Suppressor macrophage treated with lipopolysaccharide for 4 hours (primary cell): ENCODE measurements at places on chromosomes 2 and 18.

GRCh38 chr18:67421651-67422050 is 94.9 kb downstream of the DSEL start:
- no peak for DNase-seq

- DNase-seq = no peak
These were observed 15.0 kb upstream of the CTAGE1 start for GRCh38 chr18:22432657-22433137.

- DNase-seq = peak; percentile 12
These were observed 68.7 kb upstream of the TTC27 start for GRCh38 chr2:32559136-32559535.

DNA sequence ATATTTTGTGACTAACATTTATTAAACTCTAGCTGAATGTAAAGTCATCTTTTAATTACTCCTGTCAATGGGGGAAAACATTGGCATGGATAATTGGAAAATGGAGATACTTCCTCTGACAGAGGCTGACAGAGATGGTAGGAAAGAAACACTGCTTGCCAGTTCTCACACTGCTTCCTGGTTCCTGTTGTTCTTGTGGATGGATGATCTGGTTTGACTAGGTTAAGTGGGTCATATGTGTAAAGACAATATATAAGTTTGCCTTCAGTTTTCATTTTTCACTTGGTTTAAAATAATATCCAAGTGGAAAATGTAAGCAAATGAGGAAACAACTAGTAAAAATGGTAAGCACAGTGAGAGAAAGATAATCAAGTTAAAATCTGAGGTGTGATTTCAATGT is 188.8 kb upstream of the CWC22 start:
- no peak for DNase-seq

GRCh38 chr2:180413336-180413735 is 406.2 kb upstream of the CWC22 start:
- no peak for DNase-seq

DNA sequence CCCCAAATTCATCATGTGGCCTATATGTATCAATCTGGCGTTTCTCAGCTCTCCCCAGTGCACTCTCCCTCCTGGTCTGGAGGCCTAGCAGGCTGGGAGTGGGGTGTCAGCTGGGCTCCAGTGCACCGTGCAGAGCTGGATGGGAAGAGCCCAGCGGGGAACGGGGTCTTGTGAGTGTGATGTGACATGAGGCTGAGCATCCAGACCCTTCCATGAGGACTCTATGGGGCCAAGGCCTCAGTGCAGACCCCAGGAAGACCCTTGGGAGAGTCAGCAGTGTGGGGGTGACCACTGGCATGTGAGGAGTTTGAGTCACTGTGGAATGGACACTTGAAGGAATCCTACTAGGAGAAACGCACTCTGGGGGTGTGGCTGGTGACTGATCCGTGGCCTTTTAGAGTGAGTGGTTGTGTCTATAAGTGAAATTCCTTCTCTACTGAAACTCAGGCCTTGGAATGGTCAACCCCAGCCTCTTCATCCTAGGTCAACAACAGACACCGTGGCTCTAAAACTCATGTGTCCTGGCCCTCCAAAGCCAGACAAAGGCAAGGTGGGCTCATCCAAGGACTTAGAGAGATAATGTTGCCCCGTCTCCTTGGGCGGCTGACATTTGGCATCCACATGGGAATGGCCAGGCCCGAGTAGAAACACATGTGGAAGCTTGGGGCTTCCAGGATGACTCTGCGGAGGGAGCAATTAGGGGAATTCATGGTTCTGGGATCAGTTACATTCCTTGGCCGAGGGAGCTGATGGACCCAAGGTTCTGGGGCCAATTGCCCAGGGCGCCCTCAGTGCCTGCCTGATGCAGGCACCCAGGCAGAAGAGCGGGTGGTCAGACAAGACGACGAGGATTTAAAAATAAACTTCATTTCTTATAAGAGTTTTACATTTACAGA is 156.0 kb upstream of the TWIST2 start:
- DNase-seq = no peak

GRCh38 chr2:187527262-187527661 is 27.0 kb downstream of the TFPI start:
- no peak for DNase-seq

DNA sequence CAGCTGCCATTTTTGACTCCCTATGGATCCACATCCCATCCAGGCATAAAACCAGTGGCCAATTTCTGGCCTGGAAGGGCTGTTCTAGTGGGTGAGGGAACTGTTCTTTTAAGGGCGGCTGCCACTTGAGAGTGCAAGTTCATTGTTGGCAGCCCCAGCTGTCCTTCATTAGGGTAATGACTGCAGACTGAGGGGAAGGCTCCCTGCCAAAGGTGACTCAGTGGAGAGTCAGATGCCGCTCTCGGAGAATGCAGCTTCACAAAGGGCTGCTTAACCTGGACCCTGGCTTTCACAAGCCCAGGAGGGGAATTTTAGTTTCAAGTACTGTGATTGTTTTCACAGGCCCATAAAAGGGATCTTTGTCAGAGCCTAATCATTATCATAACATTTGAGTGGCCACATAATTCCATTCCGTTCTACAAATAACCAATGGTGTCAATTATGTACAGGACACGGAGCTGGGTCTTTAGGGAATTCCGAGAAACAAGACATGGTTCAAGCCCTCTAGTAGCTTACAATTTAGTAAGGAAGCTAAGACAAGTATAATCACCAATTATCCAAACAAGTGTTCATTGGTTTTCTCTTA is 235.7 kb downstream of the CDCA7 start:
- DNase-seq = no peak

- DNase-seq = no peak
These were observed 87.4 kb upstream of the SALL3 start for GRCh38 chr18:78892177-78892576.

- DNase-seq = peak; percentile 52
These were observed 8.2 kb downstream of the MAPRE2 start for GRCh38 chr18:35049111-35050027.

DNA sequence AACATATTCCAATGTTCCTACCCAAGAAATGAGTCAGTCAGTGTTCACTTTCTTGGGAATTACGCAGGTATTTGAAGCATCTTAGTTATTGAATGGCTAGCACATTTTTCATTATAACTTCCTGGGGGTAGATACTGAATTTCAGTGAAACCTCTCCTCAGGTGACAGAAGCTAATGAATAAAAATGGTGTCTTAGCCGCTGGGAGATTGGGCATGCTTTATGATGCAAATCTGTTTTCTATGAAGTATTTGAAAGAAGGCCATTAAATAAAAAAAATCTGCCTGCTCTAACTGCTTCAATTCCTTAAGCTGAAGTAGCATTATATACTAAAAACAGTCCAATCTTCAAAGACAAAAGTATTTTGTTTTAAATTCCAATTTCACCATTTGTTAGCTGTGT is 132.8 kb upstream of the CYRIA start:
- no peak for DNase-seq

DNA sequence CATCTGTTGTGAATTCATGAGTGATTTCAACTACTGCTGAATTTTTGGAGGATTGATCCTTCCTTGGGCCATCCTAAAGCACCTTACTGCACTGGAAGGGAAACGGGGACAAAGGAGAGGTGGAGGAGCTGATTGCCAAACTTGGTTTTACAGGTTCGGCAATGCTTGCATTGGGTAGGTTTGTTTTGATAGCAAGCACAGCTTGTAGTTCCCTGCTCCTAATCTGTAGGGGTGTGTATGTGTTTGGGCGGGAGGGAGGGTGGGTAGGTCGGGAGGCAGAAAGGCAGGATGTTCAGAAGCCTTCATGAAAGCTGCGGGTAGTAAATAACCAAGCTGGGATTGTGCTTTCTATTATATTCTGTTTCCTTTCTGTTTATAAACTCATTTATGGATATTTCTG is 24.6 kb downstream of the PHLPP1 start:
- DNase-seq = no peak

- DNase-seq = no peak
These were observed 84.3 kb upstream of the CELF4 start for GRCh38 chr18:37649930-37650329.

- no peak for DNase-seq
These were observed 184.6 kb downstream of the ETAA1 start for GRCh38 chr2:67581751-67582150.
